Chondrocyte (in vitro differentiated cells): ENCODE measurements at places on chromosomes 7 and 10. TPM values are rescaled to one million over a fixed set of nuclear protein-coding genes. Genes with fewer than 3 reads are reported as not detected.

Gene FGFBP3
- total RNA-seq, result 3.8 to 6.1 TPM (median 5.3 TPM) in 3 replicates

Gene LEP
- not detected in 3 replicates for total RNA-seq

Gene NEUROG3
- total RNA-seq, result not detected in 3 replicates

DNA sequence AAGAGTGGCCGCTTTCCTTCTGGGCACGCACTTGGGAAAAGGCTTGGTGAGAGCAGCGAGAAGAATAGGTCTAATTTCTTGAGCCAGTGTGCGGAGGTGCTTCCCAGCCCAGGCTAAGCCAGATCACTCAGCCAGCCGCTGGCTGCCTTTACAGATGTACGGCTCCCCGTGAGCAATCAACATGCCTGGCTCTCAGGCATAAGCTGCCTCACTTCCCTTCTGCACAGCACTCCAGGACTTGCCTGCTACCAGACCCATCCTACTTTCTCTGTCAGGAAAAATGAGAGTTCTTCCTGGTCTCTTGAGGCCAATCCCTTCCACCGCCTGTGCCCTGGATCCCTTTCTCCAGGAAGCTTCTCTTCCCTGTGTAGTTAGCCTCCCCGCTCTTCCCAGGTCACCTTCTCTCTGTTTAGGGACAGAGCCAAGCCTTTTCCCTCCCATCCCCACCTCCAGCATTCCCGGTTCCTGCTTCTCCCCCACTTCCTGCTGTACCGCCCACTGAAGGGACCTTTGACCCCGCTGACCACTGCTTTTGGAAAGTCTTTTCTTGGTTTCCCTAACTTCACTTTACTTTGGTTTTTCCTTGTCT lies 1.1 kb upstream of the ACTR3C start:
- DNase-seq, result no peak

GRCh38 chr7:128131731-128132130 lies 100.5 kb upstream of the LRRC4 start:
- no peak for DNase-seq
